Smooth muscle cell of the umbilical artery (primary cell): ENCODE measurements at places on chromosomes 13 and 19. TPM values are rescaled to one million over a fixed set of nuclear protein-coding genes. Genes with fewer than 3 reads are reported as not detected.

Gene PRKCG
- 0.30 TPM in 1 of 2 replicates, not detected in the other for total RNA-seq

Gene SIAH3
- not detected in 2 replicates for total RNA-seq

Gene CACNG7
- 1.1 and 4.2 TPM in 2 replicates for total RNA-seq

Gene PROZ
- total RNA-seq, result not detected in 2 replicates

Gene CYP2B6
- not detected in 2 replicates for total RNA-seq

Gene MAP4K1
- total RNA-seq, result not detected in 2 replicates

Gene CCDC8
- 25.0 and 30.0 TPM in 2 replicates for total RNA-seq

Gene CEACAM16
- not detected in 2 replicates for total RNA-seq

Gene P2RY11
- total RNA-seq, result 3.3 and 5.5 TPM in 2 replicates

Gene ZNF541
- total RNA-seq, result 0.05 and 0.89 TPM in 2 replicates

Gene KRTDAP
- total RNA-seq, result not detected in 2 replicates

Gene CERS1
- total RNA-seq, result 2.3 and 2.7 TPM in 2 replicates

Gene YJEFN3
- 0.65 and 0.89 TPM in 2 replicates for total RNA-seq

Gene FOSB
- total RNA-seq, result 0.59 and 0.88 TPM in 2 replicates

Gene EFNA2
- not detected in 2 replicates for total RNA-seq

Gene ZNF431
- 2.1 and 4.7 TPM in 2 replicates for total RNA-seq

Gene UBA52
- 374 and 760 TPM in 2 replicates for total RNA-seq

Gene KCNN4
- 0.30 and 1.0 TPM in 2 replicates for total RNA-seq

Gene FGF21
- not detected in 2 replicates for total RNA-seq

Gene OR7C1
- not detected in 2 replicates for total RNA-seq

Gene DIAPH3
- 2.4 and 14.2 TPM in 2 replicates for total RNA-seq

Gene SLAIN1
- total RNA-seq, result 0.30 and 0.65 TPM in 2 replicates

Gene ERICH4
- total RNA-seq, result not detected in 2 replicates

Gene ZNF230
- total RNA-seq, result 2.5 and 5.3 TPM in 2 replicates

Gene CD79A
- under 0.01 and 0.09 TPM in 2 replicates for total RNA-seq

Gene LHB
- total RNA-seq, result not detected in 2 replicates

Gene CNMD
- not detected in 2 replicates for total RNA-seq

Gene TMEM59L
- total RNA-seq, result 1.3 and 5.6 TPM in 2 replicates

Gene WDR87
- total RNA-seq, result not detected in 2 replicates

Gene ZNF155
- total RNA-seq, result 8.9 TPM in 2 replicates

Gene FLT3LG
- total RNA-seq, result 1.2 and 2.1 TPM in 2 replicates

Gene SIN3B
- total RNA-seq, result 22.6 and 60.9 TPM in 2 replicates

Gene GPR12
- not detected in 2 replicates for total RNA-seq

Gene OVOL3
- total RNA-seq, result not detected in 2 replicates

Gene TMEM161A
- total RNA-seq, result 29.1 and 29.8 TPM in 2 replicates

Gene ACER1
- 0.09 TPM in 1 of 2 replicates, not detected in the other for total RNA-seq

Gene SOX1
- not detected in 2 replicates for total RNA-seq

Gene ZNF358
- 11.9 and 21.5 TPM in 2 replicates for total RNA-seq

Gene MEIOSIN
- total RNA-seq, result not detected in 2 replicates

Gene TGFBR3L
- 1.7 and 2.7 TPM in 2 replicates for total RNA-seq

Gene JAK3
- total RNA-seq, result 2.7 and 3.4 TPM in 2 replicates

Gene CDKN2D
- 6.8 and 8.7 TPM in 2 replicates for total RNA-seq

Gene RNASEH2B
- total RNA-seq, result 29.4 and 35.0 TPM in 2 replicates

Gene RPL18
- total RNA-seq, result 1,037 and 1,647 TPM in 2 replicates

Gene LILRB4
- total RNA-seq, result not detected in 2 replicates

Gene PABPC3
- total RNA-seq, result under 0.01 and 0.32 TPM in 2 replicates

Gene LRRC8E
- 5.9 TPM in 2 replicates for total RNA-seq

Gene EBI3
- 0.28 and 0.30 TPM in 2 replicates for total RNA-seq

Gene ZNF536
- total RNA-seq, result not detected in 2 replicates

Gene KL
- total RNA-seq, result under 0.01 TPM in 1 of 2 replicates, not detected in the other

Gene TLE6
- total RNA-seq, result 0.55 and 0.89 TPM in 2 replicates

Gene SLC25A41
- not detected in 2 replicates for total RNA-seq

Gene UHRF1
- 8.3 and 46.6 TPM in 2 replicates for total RNA-seq
